CD4-positive, alpha-beta T cell treated with Interleukin-17A for 4 hours (primary cell): ENCODE measurements at places on chromosomes 1 and 21.

GRCh38 chr1:22608361-22608760, 28.1 kb upstream of the C1QA start:
- no peak for DNase-seq

- DNase-seq = no peak
Observed at GRCh38 chr1:152182431-152182830, 23.4 kb upstream of the RPTN start.

DNA sequence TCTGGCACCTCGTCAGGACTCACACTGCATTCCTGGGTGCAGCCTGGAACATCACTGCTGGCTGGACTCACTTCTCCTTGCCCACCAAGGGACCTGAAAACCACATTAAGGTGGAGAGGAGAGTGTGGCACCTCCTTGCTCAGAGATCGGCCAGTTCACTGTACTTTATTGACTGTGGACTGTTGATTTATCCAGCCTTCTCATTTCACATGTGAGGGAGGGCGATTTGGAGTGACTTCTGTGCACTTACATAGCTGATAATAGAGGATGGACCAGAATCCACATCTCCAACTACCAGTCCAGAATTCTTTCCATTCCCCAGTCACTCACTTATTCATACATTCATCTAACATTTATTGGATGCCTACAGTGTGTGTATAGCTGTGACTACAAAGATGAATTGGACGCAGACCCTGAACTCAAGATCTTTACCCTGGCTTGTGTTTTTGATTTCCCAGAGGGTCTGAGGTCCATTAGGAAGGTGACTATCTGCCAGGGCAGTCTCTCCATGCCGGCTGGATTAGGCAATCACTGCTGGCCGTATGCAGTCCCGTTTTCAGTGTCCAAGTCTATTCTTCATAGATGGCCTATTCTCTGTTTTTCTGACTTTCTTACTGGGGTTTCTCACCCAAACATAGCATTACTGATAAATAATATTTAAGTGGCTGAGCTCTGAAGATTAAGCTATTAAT, 233.5 kb upstream of the SGIP1 start:
- DNase-seq = no peak

DNA sequence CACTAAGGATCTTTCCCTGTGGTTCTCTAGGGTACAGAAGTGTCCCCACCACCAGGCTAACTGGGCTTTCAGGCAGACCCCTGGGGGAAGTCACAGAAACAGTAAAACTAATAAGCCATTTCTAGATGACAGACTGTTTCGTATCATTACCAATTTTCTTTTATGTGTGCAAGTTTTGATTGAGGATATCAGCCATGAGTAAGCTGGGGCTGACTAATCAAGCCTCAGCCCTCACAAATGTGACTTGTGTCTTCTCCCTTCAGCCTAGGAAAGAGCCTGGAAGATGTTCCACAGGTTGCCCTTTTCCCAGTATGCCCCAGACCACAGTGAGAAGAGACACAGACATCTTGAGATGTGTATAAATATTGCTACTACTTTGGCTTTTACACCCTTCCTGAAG, 10.5 kb downstream of the PTGFRN start:
- no peak for DNase-seq

- no peak for DNase-seq
Observed at GRCh38 chr1:201500670-201501120, 6.2 kb downstream of the CSRP1 start.

DNA sequence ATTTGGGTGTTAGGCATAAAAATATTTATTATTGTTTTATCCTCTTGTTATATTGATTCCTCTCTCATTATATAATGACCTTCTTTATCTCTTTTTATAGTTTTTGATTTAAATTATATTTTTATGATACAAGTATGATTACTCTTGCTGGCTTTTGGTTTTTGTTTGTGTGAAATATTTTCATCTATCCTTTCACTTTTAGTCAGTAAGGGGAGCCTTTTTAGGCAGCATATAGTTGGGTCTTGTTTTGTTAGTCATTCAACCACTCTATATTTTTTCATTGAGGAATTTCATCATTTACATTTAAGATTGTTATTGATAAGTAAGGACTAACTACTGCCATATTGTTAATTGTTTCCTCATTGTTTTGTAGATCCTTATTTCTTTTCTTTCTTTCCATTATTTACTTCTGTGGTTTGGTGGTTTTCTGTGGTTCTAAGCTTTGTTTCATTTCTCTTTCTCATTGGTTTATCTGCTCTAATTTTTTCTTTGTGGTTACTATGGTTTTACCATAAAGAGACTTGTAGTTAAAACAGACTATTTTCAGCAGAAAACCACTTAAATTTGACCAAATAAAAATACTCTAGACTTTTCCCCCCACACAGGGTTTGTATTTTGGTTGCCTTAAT, 593.1 kb downstream of the NUF2 start:
- no peak for DNase-seq

DNA sequence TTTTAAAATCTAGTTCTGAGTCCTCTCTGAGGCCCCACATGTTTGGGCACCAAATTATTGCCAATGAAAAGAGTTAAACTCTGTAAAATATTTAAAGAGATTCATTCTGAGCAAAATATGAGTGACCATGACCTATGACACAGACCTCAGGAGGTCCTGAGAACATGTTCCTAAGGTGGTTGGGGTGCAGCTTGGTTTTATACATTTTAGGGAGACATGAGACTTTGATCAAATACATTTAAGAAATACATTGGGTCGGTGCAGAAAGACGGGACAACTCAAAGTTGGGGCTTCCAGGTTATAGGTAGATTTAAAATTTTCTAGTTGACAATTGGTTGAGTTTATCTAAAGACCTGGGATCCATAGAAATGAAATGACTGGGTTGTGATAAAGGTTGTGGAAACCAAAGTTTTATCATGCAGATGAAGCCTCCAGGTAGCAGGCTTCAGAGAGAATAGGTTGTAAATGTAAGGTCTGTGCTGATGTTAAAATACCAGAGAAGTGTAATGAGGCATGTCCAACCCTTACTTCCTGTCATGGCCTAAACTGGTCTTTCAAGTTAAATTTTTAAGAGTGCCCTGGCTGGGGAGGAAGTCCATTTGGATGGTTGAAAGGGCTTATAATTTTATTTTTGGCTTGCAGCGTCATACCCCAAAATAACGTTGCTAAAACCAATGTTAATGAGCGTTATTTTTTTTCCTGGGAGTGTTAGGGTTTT, 274.9 kb downstream of the NUF2 start:
- DNase-seq = no peak
